Cerebellum (tissue), 4 donors: ENCODE measurements at places on chromosomes 16 and 17.

DNA sequence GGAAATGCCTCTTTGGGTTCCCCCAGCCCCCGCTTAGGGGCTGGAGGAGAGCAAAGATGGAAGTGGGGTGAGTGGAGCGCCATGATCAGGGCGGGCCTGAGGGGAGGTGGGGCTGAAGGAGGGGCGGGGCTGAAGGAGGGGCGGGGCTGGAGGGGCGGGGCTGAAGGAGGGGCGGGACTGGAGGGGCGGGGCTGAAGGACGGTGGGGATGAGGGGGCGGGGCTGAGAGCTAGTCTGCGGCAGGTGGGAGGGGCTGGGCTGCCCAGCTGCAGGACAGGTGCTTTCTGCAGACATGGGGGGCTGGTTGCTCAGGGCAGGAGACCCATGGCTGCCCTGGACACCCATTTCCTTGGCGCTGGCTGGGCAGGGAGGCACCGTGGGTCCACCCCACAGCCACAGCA lies 39.1 kb upstream of the PABPN1L start:
- no peak for DNase-seq

DNA sequence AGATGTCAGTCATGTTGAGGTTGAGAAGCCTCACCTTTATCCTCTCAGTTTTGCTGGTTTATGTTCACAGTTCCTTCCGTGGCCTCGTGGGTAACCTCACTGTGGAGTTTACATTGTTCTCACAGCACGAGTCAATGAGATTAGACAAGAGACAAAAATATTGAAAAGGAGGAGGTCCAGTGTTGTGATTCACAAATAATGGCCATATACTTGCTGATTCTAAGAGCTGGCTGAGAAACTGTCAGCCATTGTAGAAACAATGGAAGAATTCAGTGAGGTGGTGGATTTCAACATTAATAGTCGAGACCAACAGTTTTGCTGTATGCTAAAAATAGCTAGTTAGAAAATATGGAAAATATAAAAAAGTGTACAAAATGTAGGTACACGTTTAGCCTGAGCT lies 176.4 kb upstream of the WSCD1 start:
- DNase-seq = no peak

GRCh38 chr17:39820987-39821386 lies 43.1 kb downstream of the IKZF3 start:
- DNase-seq = no peak

- DNase-seq = no peak
These were observed 1.9 kb upstream of the CPD start for GRCh38 chr17:30376621-30377452.

DNA sequence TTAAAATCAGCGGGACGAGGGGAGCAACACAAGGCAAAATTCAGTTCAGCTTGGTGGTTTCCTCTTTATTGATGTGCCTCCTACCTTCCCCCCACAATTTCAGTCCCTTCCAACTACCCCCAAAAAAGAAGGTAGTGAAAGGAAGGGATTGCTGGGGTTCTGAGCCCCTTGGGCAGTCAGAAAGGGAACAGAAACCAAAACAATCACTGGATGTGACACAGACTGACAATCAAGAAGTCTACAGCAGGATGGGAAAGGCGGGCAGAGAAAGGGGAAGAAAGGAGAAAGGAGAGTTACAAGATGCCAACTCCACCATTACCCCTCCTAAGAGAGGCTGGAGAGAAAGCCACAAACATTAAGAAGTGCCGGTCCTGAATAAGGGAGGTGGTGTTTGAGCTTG lies 1.1 kb upstream of the PHF23 start:
- no peak for DNase-seq

- DNase-seq = no peak
These were observed 85.9 kb upstream of the TOB1 start for GRCh38 chr17:50952013-50952412.

DNA sequence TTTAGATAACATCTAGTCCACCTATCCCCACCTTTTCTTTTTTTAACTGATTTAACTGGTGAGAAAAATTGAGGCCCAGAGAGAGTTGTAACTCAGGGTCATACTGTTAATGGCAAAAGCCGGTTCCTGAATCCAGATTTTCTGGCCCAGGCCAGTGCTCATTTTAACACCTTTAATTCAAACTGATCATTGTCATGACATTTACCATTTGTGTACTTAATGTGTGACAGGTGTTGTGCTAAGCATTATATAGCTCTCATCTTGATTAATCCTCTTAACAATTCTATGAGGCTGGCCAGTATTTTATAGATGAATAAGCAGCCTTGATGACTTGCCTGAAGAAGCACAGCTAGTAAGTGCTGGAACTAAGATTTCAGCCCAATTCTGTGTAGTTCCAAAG lies 14.4 kb downstream of the RHOT1 start:
- no peak for DNase-seq

GRCh38 chr17:60586288-60586974 lies 13.6 kb upstream of the PPM1D start:
- no peak for DNase-seq
